GM12878 (cell line): ENCODE measurements at places on chromosomes 2 and 18.

DNA sequence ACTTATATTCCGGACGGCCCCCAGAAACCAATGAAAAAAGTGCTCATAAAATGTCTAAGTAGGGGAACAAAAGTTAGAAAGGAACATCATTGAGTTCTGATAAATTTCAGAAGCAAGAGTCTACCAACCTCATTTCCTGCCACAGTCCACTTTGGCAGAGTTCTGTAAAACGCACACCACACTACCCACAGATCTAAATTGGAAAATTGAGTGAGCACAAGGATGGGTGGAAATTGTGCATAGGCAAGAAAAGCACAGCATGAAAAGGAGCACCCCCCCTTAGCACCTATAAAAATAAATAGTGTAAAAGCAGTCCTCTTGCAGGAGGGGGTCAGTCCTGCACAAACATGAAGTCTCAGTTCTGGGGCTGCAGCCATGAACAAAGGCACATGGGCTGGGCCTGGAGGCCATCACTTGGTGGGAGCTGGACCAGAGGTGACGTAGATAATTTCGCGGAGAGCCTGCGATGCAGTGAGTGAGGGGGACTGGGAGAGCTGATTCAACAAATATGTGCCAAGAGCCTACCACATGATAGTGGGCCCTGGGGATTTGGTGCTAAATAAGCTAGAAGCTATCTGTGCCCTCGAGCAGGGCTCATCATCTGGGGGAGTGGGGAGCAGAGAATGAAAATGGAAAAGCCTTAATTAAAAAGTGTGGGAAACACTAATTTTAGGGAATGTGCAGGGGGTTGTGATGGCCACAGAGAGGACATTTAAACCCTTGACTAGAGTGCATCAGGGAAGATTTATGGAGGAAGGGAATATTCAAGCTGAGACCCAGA lies 48.9 kb upstream of the SPP2 start:
- no peak for DNase-seq

GRCh38 chr2:241888641-241889040 lies 19.1 kb downstream of the RTP5 start:
- no peak for DNase-seq

- DNase-seq = no peak
Observed at GRCh38 chr2:236352761-236353593, 88.8 kb upstream of the ASB18 start.

DNA sequence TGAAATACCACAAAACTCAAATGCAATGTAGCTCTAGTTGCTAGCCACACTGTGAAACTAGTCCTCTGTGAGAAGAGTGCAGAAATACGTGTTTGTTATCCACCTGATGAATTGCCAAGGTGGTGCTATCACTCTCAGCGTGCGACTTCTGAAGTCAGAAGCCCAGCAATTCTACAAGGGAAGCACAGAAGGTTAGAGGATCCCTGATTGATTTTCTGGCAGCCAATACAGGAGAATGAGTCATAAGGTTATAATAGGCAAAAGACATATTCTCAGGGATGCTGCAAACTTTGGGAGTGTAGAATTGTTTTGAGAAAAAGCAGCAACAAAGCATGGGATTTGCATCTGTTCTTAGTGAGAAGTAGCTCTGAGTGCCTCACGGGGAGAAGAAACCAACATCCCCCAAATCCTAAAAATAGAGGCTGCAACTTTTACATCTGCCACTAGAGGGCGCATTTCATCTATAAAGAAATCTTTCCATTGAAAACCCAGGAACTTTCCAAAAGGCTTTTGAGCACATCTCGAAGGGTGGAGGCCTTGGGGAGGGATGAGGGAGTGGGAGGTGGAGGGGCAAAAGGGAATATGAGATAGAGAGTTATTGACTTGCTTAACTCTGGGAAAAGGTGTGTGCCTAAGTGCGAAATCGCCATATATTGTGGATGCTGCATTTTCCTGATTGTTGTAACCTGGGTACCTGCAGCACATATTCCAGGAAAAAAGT lies 78.0 kb downstream of the TMEM182 start:
- DNase-seq = peak; percentile 3

DNA sequence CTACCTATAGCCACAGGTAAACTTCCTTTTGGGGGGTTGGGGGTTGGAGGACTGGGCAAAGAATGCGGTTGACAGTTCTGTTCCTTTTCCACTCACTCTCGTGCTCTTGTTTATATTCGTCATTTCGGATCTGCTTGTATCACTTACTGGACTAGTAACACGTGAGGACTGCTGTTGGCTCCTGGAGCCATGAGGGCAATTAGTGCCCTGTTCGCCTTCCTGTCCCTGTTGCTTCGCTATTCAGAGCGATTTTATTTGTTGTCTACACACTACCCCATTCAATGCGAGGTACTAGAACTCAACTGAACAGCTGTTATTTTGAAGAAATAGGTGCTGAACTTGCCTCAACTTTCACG lies 1.1 kb downstream of the KCNJ3 start:
- no peak for DNase-seq

GRCh38 chr2:194621945-194622344 lies 1035.1 kb upstream of the SLC39A10 start:
- no peak for DNase-seq

GRCh38 chr2:160459538-160460332 lies 33.9 kb downstream of the RBMS1 start:
- DNase-seq = no peak

- no peak for DNase-seq
Observed at GRCh38 chr2:174157053-174157452, 91.3 kb downstream of the OLA1 start.
